ENCODE measurements at places on chromosomes 16 and 17.

- DNase-seq = no peak
Observed at GRCh38 chr17:35460354-35460851, 11.8 kb upstream of the SLFN13 start.

- no peak for DNase-seq
Observed at GRCh38 chr16:10242916-10243315, 60.7 kb upstream of the GRIN2A start.

GRCh38 chr16:5549802-5550201 lies 452.2 kb upstream of the EEF2KMT start:
- no peak for DNase-seq

- no peak for DNase-seq
Observed at GRCh38 chr16:9199311-9199710, 107.9 kb downstream of the HAPSTR1 start.

GRCh38 chr17:35448899-35449227 lies 297 bp upstream of the SLFN13 start:
- no peak for DNase-seq

DNA sequence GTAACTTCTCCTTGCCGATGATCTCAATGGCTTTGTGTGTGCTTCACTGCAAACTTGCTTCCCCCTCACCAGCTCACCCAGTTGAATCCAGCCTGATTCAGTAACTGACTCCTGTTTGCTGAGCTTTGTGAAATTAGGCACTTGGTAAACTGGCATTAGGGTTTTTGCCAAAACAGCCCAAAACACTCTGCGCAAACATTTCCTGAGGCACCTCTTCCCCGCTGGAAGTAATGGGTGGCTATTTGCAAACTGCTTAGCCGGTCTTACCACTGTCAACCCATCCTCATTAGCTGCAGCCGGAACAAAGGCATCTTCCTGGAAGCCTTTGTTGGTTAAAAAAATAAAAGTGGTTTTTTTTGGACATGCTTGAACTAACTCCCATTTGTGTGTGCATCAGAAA lies 353.2 kb downstream of the MAF start:
- no peak for DNase-seq

- no peak for DNase-seq
Observed at GRCh38 chr17:42252597-42253550, 23.3 kb downstream of the STAT5B start.

GRCh38 chr17:79294459-79295071 lies 219.9 kb downstream of the ENGASE start:
- DNase-seq = peak; percentile 7

- no peak for DNase-seq
Observed at GRCh38 chr17:1829216-1829591, 498 bp downstream of the SMYD4 start.

DNA sequence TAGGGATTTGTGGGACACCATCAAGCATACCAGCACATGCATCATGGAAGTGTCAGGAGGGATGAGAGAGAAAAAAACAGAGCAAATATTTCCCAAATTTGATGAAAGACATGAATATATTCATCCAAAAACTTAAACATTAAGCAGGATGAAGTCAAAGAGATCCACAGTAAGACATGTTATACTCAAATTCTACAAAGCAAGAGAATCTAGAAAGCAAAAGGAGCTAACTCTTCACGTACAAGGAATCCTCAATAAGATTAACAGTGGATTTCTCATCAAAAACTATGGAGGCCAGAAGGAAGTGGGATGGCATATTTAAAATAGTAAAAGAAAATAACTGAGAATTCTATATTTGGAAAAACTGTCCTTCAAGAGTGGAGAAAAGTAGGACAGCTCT lies 374.8 kb downstream of the ZFHX3 start:
- DNase-seq = no peak

DNA sequence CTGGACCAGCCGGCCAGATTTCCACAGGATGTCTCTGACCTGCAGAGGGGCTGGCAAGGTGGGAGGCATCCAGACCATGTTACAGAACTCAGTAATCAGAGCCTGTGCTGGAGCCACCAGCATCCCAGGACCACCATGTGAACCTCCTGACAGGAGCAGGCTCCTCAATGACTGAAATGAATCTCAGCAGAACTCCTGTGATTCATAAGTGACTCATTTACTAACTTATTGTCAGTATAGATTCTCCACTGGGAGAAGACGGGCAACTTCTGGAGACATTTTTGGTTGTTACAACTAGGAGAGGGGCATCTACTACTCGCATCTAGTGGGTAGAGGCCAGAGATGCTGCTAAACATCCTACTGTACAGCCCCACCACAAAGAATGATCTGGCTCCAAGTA lies 3.1 kb upstream of the WWOX start:
- no peak for DNase-seq

- DNase-seq = no peak
Observed at GRCh38 chr17:28047806-28048205, 5.3 kb downstream of the NLK start.

DNA sequence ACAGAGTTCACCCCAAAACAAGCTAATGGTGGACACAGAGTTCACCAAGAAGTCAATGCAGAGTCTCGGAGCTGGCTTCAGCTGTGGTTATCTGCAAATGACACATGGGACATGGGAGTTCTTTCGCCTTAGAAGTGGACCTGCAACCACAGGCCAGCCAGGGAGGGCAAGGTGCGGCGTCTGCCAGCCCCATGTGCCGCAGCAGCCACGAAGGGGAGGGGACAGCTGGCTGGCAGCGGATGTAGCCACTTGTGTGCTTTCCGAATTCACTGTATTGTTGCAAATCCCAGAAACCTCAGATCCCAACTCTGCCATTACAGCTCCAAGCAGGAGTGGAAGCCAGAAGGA lies 24.8 kb downstream of the LMF1 start:
- DNase-seq = no peak

- DNase-seq = no peak
Observed at GRCh38 chr16:11181242-11181898, 74.6 kb downstream of the SOCS1 start.

GRCh38 chr17:36728030-36728991 lies 126.9 kb downstream of the MRM1 start:
- no peak for DNase-seq

DNA sequence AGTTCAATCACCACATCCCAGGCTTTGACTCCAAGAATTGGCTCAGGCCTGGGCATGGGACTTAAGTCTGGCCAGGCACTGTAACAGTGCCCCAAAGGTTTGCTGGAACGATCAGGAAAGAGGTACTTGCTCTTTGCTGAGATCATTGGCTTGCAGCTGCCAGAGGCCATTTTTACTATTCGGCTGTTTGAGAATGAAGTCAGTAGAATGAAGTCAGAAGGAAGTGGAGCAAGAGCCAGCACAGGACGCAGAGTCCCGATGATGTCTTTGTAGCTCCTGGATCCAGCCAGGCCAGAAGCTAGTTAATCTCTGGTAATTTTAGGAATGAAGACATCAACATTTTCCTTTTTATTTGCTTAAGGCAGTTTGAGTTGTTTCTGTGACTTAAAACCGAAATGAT lies 195.5 kb downstream of the RAB11FIP4 start:
- no peak for DNase-seq
